ENCODE measurements at places on chromosomes 12 and 14. TPM values are rescaled to one million over a fixed set of nuclear protein-coding genes. Genes with fewer than 3 reads are reported as not detected.

DNA sequence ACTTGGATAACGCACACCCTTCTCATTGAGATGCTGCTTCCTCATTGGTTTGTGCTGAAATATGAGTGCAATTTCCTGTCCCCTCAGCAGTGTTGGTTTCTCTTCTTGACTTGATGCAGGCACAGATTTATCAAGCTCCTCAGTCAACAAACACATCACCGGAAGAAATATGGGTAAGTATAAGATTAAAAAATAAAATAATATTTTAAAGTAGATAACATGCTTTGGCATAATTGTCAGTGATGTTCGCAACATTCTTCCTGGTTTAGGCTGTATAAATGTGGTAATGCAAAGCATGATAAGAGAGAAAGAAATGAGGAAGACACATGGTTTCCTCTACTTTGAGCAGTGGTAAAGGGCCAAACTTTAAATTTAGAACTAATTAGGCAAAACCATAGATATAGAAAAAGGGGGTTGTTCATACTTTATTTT lies at the start of gene GPR65:
TSS of gene GPR65 (plus strand) at position 86 of the 432 bp plus-strand sequence. CDS start 5,713 bp downstream, outside the sequence.
- no peak for DNase-seq

CNPY2 gene
- 23.5 TPM for total RNA-seq

DNA sequence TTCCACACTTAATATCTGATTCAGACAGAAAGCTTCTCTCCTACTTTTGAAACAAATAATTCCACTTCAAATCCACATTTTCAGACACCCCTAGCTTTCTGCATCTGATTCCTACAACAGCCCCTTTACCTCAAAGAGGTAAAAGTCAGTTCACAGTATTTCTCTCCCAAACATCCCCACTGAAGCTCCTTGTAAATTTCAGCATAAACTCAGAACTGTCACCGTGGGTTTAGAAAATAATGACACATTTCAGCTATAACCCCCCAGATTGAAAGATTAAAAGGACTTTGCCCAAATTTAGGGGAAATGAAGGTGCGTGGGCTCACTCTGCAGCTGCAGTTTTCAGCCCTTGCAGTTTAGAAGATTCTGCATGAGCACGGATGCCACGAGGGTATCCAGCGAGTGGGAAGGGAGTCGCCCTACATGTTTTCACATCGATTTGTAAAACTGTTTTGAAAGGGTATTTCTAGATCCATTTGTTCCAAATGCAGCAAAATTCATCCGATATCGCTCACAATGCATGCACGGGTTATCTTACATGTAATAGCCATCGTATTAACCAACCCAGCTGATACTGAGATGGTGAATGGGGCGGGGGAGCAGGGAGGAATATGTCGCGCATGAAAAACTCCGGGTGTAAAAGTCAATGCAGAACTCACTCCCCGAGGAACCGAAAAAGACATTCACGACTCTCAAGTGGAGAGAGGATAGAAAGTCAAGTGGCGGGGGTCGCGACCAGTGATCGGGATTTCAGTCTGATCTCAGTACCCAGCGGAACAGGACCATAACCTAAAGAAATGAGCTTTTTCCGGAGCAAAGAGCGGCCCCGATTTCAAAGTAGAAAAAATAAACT lies 5.0 kb upstream of the CCND2 start:
- DNase-seq = peak; percentile 47

ERP27 gene
- total RNA-seq = 11.1 TPM

DNA sequence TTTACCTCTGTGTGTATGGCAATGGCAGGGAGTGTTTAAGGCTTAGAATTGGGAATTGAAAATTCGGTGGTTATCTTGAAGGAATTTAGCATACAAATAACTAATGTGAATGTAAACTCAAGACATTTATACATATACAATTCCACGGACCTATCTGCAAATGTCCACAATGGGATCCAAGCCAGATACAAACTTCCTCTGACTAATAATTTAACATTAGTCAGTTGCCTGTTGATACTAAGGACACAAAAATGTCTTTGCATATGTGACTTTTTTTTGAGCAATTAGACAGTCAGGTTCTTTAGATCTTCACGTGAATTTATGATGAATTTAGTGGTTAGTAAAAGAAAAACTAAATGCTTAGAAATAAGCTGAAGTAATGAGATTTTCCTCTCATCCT lies 40.5 kb downstream of the ESR2 start:
- DNase-seq = no peak

DNA sequence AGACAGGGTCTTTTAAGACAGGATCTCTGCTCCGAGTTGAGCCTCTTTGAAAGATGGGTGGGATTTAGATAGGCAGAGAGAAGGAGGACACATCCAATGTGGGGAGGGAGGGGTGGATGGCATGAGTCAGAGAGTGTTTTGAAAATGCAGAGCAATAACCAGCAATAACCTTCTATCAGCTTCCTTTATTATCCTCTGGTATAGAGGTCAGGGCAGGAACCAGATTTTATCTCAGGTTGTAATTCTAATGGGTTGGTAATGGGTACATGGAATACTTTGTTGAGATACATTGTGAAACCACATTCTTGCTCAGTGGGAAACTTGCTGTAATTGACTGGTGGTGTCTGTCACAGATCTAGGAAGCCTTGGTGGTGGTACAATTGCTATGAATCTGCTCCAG lies 37.6 kb upstream of the CCDC63 start:
- DNase-seq = no peak

GALNT9 gene
- total RNA-seq = not detected

DNA sequence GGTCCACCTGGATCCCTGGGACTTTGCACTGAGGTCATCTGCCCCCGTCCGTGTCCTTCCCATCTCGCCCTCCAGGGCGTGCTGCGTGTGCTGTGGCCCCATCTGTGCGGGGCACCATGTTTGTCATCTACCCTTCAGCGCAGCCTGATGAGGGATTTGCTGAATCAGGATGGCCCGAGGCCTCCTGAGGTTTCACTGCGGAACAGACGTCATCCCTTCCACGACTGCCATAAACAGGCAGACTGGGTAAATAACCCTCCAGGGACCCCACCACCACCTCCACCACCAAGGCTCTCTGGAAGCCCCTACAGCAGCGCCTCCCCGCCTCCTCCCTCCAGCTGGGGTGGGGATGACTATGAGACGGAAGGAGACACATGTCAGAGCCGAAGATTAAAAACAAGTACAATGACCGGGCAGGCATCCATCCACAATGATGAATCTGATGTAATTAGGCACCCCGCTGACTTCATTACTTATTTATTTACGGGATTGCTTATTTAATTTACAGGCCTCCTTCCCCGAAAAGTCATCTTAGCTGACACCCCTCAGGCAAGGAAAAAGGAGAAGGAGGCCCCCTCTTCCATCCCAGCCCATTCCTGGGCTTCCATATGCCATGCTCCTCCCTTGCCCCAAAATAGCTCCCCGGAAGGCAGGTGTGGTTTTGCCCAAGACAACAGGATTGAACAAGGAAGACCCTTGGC lies 39.4 kb downstream of the NCOR2 start:
- no peak for DNase-seq
